ENCODE measurements at places on chromosomes 16 and 17. TPM values are rescaled to one million over a fixed set of nuclear protein-coding genes. Genes with fewer than 3 reads are reported as not detected.

Gene MYO1C
- 125 TPM for total RNA-seq

Gene KRTAP3-1
- total RNA-seq = not detected

Gene CTRL
- 1.4 TPM for total RNA-seq

Gene C1QL1
- total RNA-seq = 30.0 TPM

Gene CDH8
- total RNA-seq = 0.44 TPM

Gene TEDC2
- 12.6 TPM for total RNA-seq

Gene SALL1
- total RNA-seq = 0.56 TPM

Gene C16orf96
- total RNA-seq = 0.04 TPM

Gene ACSM2B
- total RNA-seq = not detected

Gene OR3A2
- not detected for total RNA-seq

Gene CCDC40
- total RNA-seq = 4.5 TPM

Gene PRR15L
- total RNA-seq = 1.6 TPM

Gene ALDOC
- total RNA-seq = 2.1 TPM

Gene CRISPLD2
- 3.1 TPM for total RNA-seq

Gene BICDL2
- total RNA-seq = not detected

Gene TIGD7
- 1.7 TPM for total RNA-seq

Gene MLST8
- 52.3 TPM for total RNA-seq

Gene G6PC1
- not detected for total RNA-seq

Gene MYOCD
- total RNA-seq = 1.0 TPM

Gene SNAI3
- total RNA-seq = not detected

Gene KRTAP4-5
- total RNA-seq = not detected

Gene ERCC4
- 7.3 TPM for total RNA-seq

Gene SMIM36
- not detected for total RNA-seq

Gene COL1A1
- total RNA-seq = 4.5 TPM

Gene CCL4
- not detected for total RNA-seq

Gene NECAB2
- total RNA-seq = 4.0 TPM

Gene TMEM235
- total RNA-seq = not detected

Gene ALDH3A1
- 888 TPM for total RNA-seq

Gene PGP
- 38.6 TPM for total RNA-seq

Gene TBC1D3G
- total RNA-seq = not detected

Gene CCL17
- total RNA-seq = not detected

Gene PRDM7
- total RNA-seq = not detected

Gene FN3K
- 9.1 TPM for total RNA-seq

Gene CHST6
- total RNA-seq = 0.22 TPM

Gene GNGT2
- total RNA-seq = 1.5 TPM

Gene SCN4A
- not detected for total RNA-seq

Gene COPS3
- 134 TPM for total RNA-seq

Gene CLEC19A
- total RNA-seq = not detected

Gene MYH3
- total RNA-seq = 0.99 TPM

Gene VTN
- 21.8 TPM for total RNA-seq

Gene CAPNS2
- total RNA-seq = not detected

Gene CMTM4
- 32.5 TPM for total RNA-seq

Data from A549 treated with ZK216348 at 1 μM for 4 hours (cell line).